Aorta (tissue), 5 donors: ENCODE measurements at places on chromosomes 7 and 10. TPM values are rescaled to one million over a fixed set of nuclear protein-coding genes. Genes with fewer than 3 reads are reported as not detected.
A peak's percentile ranks its signal among the peaks of the same experiment; 100 is the strongest.

DNA sequence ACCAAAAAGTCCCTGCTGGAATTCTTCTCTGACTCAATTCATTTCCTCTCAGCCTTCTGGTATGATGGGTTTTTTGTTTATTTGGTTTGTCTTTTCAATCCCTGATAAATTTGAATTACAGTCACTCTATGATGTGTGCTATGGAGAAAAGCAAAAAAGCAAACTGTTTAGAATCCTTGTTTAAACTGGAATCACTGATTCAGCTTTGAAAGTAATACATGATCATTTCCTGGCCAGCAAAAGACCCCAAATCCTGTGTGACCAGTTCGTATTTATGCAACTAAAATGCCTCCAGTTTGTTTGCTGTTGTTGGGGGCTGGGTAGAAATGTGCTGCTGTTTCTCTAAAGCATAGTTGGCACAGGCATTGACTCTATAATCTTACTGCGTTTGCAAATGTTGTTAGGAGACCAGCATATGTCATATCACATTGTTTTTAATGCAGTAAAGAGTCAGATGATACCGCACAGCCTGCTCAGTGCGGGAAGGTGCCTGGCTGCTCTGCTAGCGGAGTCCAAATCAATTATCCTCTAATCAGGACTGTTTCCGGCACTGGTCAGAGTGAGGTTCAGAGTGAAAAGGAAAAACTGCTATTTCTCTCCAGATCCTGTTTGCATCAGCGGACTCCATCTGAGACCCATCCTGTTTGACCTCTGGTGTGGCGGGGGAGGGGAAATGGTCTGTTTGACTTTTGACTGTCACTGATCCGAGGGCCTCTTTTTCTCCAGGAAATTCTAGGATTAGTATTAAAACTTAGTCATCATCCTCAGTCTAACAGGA is 40.6 kb upstream of the ADD3 start:
- peaks cover 17% of the 10 kb centered on the region for H3K4me1 ChIP-seq
- no peak overlapping the region for H3K4me3 ChIP-seq
- no peaks in the 10 kb centered on the region for H3K27me3 ChIP-seq
- H3K36me3 ChIP-seq: no peaks in the 10 kb centered on the region

- no peaks in the 10 kb centered on the region for H3K36me3 ChIP-seq
- no peak overlapping the region for H3K27ac ChIP-seq
- H3K4me3 ChIP-seq: no peak overlapping the region
- no peak for DNase-seq
- H3K27me3 ChIP-seq: no peaks in the 10 kb centered on the region
These were observed 171.8 kb downstream of the SEMA3D start for GRCh38 chr7:85014936-85015660.

DNA sequence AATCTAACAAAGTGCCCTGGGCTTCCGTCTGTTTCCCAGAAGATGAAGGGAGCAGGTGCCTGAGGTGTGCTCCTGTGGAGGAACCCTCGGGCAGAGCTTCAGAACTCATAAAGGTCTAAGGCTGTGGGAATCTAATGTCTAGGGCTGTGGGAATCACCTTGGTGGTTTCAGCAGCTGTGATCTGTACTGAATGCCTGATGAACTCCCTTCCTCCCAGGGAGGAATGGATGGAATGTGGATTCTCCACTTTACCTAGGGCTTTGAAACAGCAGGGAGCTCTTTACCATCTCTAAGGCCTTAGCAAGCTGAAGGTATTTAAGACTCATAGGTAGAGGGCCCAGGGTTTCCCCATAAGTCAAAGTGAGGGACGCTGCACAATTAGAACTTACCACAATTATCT is 36.0 kb upstream of the SEMA3E start:
- DNase-seq: no peak
- no peaks in the 10 kb centered on the region for H3K36me3 ChIP-seq
- H3K27ac ChIP-seq: no peak overlapping the region
- H3K4me1 ChIP-seq: no peaks in the 10 kb centered on the region

GRCh38 chr10:23095966-23096801 is 805 bp downstream of the MSRB2 start:
- H3K4me3 ChIP-seq: peak overlapping the region; percentile 62
- peak overlapping the region; percentile 58 for H3K27ac ChIP-seq
- no peaks in the 10 kb centered on the region for H3K27me3 ChIP-seq
- no peaks in the 10 kb centered on the region for H3K36me3 ChIP-seq

DNA sequence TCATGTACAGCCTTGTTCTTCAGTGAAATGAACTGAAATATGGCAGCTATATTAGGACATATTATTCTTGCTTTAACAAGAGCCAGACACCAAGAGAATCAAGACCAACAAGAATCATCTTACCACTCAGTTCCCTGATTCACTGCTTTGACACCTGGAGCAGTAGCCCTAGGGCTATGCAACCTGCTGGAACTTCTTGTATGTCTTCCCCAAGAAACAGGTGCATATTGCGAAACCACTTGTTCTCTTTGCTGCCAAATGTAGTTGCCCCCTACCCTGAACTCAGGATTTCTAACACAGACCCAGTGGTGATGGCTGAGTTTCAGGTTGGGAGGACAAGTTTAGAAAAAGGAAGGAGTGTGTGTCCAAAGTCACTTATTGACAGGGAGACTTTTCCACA is 46.1 kb downstream of the WIPF3 start:
- DNase-seq: no peak
- no peak overlapping the region for H3K27ac ChIP-seq
- no peaks in the 10 kb centered on the region for H3K36me3 ChIP-seq
- H3K27me3 ChIP-seq: peaks cover 3% of the 10 kb centered on the region
- H3K4me3 ChIP-seq: no peak overlapping the region

Gene WDFY4
- 15.0 TPM for total RNA-seq

Gene GBX1
- not detected for total RNA-seq

Gene SPAM1
- total RNA-seq: not detected

Gene RBM20
- 11.2 TPM for total RNA-seq

Gene PHTF2
- 38.0 TPM for total RNA-seq

Gene DDX56
- total RNA-seq: 44.7 TPM

Gene LHFPL3
- not detected for total RNA-seq
